ENCODE measurements at places on chromosomes 3 and 15.

- DNase-seq: no peak
Measured at GRCh38 chr15:40590667-40591050, 3.4 kb upstream of the KNL1 start.

DNA sequence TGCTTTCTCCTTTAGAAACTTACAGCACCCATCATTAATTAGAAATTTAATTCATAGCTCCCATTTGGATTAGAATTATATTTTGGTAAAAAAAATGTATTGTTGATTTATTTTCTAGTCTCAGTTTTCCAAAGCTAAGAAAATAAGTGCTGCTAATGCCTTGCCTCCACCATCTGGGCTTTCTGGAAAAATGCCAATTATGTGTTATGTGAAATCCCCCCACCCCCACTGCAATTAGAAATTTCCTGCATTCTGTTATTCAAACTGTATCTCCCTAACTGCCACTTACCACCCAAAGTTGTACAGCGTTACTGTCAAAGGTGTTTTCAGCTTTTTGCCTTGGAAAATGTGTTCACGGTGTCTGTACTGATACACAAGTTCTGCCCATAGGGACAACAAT lies 617.2 kb upstream of the UBE2E2 start:
- DNase-seq: no peak

DNA sequence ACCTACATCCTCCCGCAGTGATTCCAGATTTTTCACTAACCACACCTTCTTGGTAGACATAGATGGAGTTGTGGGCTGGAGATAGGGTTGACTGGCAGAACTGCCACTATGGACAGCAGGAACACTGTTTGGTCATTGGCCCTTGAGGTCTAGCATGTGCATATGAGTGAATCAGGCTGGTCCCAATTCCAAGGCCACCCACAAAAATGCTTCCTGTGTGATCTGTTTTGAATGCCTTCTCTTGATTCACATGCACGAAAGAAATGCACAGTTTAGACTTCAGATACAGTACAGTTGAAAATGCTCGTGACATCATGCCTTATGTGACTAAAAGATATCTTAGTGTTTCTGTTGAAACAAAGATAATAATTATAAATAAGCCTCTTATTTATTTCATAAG lies 285.8 kb upstream of the SEMA6D start:
- DNase-seq: no peak

DNA sequence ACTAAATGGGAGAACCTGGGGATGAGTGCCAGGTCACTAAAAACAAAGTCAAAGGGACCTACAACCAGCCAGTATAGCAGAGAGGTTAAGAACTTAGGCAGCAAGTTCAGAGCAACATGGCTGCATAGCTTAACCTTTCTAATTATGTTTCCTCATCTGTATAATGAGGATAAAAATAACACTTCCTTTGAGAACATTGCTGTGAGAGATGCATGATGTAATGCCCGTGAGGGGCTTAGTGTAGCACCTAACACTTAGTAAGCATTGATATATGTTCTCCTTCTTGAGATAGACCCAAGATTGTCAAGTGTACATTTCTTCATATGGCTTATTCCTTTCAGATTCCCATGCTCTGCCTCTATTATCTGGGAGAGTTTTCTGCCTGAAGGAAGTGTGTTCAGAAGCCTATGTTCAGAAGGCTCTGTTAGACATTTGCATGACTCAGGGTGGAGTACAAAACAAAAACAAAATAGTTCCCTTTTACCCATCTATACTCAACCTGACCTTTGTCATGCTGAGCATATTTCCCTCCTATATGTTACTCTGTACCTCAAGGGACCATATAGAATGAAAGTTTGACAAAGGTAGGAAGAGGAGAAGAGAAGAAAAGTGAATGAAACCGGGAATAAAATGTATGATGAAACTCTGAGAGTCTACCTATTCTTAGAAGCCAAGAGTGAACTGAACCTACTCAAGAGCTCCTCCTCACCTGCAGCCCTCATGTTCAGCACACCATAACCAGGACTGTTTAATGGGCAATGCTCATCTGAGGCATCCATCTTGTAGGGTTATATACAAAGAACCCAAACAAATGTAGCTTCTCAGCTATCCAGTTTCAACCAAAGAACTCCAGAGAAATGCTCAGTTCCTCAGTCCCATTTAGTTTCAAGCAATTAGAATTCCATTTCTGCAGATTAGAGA lies 70.7 kb upstream of the KCNMB2 start:
- DNase-seq: no peak

- no peak for DNase-seq
Measured at GRCh38 chr15:101138913-101139880, 112.7 kb downstream of the CHSY1 start.

Data from activated naive CD4-positive, alpha-beta T cell treated with anti-CD3 and anti-CD28 coated beads, Interleukin-2, amount 50 U/mL, for 16 hours (primary cell).